CD4-positive, CD25-positive, alpha-beta regulatory T cell (primary cell): ENCODE measurements at places on chromosomes 6 and 20. TPM values are rescaled to one million over a fixed set of nuclear protein-coding genes. Genes with fewer than 3 reads are reported as not detected.

CFAP206 gene
- not detected for total RNA-seq

GLO1 gene
- total RNA-seq: 22.1 TPM

ARMH2 gene
- 1.8 TPM for total RNA-seq

MAP7 gene
- total RNA-seq: 0.72 TPM

EDN3 gene
- total RNA-seq: 0.44 TPM

SYTL3 gene
- 54.8 TPM for total RNA-seq

VSTM2L gene
- total RNA-seq: not detected

DNA sequence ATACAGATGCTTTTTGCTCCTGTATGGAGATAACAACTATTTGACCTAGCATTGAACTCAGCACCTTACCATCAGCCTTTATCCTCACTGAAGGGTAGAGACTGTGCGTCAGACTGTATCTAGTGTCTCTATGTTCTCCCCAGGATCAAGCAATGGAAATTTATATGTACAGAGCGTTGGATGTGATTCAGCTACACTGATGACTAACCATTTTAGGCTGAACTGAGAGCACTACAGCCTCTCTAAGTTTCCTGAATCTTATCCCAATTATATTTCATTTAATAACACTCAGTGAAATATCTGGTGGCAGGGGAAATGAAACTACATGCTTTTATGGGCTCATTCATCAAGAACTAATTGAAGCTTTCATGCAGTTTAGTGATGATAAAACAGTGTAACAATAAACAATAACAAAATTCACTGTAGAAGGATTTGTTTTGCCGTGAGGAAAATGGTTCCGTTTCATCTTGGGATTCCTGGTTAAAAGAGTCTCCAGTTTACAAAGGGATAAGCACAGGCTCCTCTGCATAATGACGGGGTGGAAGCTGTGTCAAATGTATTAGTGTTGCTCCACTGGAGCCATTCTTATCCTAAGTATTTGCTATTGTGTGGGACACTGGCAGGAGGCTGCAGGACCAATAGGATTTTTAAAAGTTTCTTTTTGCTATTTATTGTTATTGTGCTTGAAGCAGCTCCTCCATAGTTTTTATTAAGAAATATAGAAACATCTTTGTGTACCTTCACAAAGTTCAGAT, 567.6 kb upstream of the MMS22L start:
- DNase-seq: no peak

- no peak for DNase-seq
Measured at GRCh38 chr6:156794546-156795354, 17.6 kb downstream of the ARID1B start.

- DNase-seq: no peak
Measured at GRCh38 chr6:96963809-96964208, 39.3 kb downstream of the KLHL32 start.

GRCh38 chr6:134508862-134509498, 191.1 kb upstream of the SGK1 start:
- no peak for DNase-seq
